Stimulated activated CD4-positive, alpha-beta T cell treated with anti-CD3 and anti-CD28 coated beads, Interleukin-15, amount 100 ng/mL, for 1 hour (primary cell): ENCODE measurements at places on chromosomes 13 and 19.

GRCh38 chr13:70339738-70340137, 231.5 kb upstream of the KLHL1 start:
- DNase-seq: no peak

DNA sequence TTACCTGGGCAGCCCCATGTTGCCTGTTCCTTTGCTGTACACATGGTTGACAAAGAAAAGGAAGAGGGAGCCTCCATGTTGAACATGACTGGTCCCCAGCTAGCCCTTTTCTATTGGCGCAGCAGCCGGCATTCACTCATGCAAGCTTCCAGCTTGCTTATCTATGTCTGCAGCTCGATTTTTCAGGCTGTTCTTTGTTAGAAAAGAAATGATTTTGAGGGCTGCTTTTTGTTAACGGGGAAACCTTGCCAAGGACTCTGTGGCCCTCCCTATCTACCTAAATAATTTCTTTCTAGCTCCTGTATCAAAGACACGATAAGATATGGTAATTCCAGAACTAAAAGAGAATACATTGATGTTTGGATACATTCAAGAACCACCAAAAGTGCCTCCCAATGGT, 20.4 kb upstream of the ADGRE2 start:
- DNase-seq: no peak

- peak; percentile 42 for DNase-seq
Measured at GRCh38 chr19:2083174-2083854, 12.8 kb downstream of the MOB3A start.

DNA sequence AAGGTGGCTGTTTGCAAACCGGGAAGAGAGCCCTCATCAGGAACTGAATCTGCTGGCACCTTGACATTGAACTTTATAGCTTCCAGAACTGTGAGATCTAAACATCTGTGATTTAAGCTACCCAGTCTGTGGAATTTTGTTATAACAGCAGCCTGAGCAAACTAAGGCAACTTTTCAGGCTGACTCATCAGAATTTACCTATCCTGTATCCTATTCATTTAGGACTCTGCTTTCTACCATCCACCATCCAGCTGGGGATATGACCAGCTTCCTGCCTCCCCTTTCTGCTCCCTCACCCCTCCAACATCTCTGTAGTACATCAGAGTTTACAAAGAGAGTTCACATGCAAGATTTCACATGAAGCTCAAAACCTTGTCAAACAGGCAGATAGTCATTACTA, 11.1 kb upstream of the CNMD start:
- no peak for DNase-seq

DNA sequence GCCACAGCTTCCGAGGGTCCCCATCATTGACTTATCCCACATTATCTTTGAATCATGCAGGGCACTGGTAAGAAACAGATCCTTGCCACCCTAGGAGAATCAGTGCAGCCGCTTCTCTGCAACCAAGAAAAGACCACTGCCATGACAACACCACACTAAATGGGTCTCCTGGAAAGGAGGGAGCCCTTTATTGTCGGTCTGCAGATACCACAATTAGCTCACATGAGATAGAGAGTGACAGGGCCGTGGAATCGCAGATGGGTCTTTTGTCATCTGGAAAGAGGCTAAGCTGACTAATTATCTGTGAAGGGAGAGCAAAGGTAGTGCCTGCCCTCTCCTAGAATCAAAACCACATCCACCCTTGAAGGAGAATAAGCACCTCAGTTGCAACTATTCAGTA, 178.3 kb upstream of the MYO16 start:
- no peak for DNase-seq

- no peak for DNase-seq
Measured at GRCh38 chr19:48961673-48962028, 3.5 kb upstream of the FTL start.

DNA sequence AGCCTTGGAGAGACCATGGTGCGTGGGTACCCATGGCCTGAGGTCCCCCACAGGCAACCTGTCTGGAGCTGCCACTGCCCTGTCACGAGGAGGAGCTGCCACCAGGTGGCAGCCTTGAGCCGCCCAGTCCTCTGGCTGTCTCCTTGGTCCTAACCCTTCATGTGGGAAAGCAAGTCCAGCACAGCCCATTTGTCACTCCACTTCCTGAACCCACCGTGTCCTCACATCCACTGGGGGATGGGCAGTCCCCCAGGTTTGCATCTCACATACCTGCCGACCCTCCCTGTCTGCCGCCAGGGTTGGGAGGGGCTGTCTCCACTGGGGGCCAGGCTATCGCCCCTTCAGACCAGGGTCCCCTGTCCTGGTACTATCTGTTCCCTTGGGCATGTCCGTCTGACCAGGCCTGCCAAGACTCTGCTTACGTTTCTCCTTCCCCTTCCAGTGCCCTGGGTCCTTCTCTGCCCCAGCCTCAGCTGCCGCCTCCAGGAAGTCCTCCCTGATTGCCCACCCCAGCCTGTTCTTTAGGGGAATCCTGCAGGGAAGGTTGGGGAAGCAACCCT, 4.5 kb downstream of the FAM174C start:
- peak; percentile 67 for DNase-seq

DNA sequence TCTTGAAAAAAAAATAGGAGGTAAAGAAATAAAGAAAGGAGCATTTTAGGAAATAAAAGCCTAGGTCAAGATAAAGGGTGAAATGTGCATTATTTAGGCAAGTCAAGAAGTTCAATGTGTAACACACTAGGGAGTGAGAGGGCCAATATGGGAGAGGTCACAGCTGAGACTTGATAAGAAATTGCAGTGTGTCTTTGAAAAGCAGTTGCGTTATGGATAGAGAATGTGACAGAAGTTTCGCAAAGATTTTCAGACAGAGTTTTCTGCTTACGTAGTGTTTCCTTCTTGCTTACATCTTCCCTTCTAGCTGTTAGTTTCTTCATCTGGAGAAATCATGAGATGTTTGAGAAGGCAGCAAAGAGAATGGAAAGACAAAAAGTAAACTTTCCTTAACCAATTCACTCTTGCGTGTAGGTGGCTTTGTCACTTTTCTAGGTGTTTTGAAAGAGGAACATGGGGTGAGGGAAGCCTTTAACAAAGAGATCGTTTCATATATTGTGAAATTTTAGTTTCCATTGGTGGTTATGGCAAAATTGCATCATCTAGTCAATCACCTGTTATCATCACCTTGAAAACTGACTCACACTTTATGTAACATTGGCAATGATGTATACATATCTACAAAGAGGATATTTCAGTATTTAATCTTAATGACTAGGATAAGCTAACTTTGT, 975.5 kb downstream of the OLFM4 start:
- no peak for DNase-seq

- DNase-seq: no peak
Measured at GRCh38 chr19:1230783-1231489, 6.9 kb downstream of the CBARP start.

DNA sequence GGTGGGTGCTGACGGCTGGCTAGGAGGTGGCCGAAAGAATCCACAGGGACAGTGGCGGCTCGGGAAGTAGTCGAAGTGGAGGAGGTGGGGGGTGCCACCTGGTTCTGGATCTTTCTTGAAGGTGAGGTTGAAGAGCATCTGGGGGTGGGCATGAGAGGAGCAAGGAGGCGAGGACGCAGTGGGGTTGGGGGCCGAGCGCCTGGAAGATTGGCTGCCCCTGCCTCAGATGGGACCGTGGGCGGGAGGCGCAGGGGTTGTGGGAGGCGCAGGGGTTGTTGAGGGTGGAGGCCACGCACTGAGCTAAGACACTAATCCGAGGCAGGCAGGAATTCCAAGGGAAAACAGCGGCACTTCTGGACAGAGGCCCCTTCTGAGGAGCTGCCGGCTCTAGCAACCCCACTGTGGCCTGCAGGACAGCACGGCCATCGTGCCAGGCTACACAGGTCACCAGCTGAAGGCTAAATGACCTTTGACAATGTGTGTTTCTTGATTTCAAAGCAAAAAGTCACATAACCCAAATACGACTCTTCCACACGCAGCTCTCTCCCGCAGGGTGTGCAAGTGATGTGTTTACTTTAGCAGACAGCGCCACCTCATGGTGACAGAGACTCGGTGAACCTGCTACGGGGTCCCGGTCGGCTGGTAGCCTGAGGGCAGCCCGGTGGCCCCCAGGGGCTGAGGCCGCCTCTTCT, 44.1 kb upstream of the RANBP3 start:
- DNase-seq: peak; percentile 49

DNA sequence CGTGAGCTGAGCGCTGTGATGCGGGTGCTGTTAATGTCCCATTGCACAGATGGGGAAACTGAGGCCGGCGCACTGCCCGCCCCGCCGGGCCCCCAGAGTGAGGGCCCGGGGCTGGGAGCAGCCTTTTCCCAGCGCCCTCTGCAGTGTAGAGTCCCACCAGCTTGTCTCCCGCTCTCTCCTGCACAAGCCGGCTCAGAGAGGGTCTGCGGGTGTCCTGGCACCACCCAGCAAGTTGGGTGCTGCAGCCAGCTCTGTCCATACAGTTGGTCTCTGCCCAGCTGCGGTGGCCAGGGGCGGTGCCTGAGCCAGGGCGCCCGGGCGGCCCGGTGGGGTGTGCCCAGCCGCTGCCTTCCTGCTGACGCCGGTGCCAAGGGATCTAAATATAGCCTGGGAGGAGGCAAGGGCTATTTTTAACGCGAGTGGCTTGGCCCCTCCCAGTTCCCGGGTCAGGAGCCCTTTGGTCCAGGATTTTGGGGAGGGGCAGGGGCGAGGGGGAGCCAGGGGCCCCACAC, 19.3 kb downstream of the GADD45B start:
- DNase-seq: no peak

GRCh38 chr13:36133950-36134626, 2.9 kb upstream of the DCLK1 start:
- DNase-seq: no peak

DNA sequence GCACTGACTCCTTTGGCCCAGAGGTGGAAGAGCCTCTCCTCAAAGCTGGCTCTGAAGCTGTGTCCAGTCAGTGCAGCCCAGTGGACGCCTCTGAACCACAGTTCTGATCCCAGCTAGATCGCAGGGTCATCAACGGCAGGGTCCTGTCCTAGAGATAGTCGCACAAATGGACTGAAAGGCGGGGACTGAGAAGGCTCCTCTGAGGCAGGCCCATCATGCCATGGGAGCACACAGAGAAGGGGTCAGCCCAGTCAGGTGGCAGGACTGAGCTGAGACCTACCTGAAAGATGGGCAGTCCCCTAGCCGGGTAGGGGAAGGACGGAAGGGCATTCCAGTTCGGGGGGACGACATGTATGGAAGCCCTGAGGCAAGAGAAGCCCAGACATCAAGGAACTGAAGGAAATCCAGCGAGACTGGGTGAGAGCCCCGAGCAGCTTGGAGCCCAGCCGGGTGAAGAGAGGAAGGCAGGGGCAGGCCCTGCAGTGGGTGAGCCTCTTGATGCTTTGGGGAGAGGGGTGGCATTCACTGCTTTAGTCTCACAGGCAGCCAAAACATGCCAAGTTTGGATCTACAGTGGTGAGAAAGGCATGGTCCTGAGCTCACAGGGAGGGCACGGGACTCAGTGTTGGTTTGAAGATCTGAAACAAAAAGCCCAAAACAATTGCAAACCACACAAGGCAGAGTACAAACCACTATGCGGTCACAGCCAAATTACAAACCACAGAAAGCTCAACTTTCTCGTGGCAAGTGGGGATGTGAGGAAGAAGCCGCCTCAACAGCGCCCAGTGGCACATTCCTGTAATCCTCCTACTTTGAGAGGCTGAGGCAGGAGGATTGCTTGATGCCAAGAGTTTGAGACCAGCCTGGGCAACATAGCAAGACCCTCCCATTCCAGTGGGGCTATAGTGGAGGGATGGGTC, 10.0 kb downstream of the CALM3 start:
- DNase-seq: no peak

DNA sequence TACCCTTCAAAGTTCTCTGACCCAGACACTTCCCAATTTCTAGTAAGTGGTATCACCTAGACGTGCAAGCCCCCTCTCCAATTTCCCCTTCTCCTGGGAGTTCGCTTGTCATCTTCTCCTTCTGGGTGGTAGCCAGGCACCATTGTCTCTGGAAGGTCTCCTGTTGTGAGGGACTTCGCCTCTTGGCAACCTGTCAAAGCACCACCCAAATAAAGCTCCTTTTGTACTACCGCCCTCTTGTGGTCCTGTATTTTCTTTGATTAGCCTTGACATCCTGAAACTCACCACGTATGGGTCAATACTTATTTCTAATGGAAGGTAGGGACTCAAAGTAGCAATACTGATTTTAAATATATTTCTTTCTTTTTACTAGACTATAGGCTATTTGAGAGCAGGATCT, 8.2 kb downstream of the GPC5 start:
- DNase-seq: no peak

- DNase-seq: no peak
Measured at GRCh38 chr13:72694314-72694713, 33.1 kb downstream of the MZT1 start.

GRCh38 chr19:19540715-19541515, 2.9 kb downstream of the CILP2 start:
- peak; percentile 69 for DNase-seq

DNA sequence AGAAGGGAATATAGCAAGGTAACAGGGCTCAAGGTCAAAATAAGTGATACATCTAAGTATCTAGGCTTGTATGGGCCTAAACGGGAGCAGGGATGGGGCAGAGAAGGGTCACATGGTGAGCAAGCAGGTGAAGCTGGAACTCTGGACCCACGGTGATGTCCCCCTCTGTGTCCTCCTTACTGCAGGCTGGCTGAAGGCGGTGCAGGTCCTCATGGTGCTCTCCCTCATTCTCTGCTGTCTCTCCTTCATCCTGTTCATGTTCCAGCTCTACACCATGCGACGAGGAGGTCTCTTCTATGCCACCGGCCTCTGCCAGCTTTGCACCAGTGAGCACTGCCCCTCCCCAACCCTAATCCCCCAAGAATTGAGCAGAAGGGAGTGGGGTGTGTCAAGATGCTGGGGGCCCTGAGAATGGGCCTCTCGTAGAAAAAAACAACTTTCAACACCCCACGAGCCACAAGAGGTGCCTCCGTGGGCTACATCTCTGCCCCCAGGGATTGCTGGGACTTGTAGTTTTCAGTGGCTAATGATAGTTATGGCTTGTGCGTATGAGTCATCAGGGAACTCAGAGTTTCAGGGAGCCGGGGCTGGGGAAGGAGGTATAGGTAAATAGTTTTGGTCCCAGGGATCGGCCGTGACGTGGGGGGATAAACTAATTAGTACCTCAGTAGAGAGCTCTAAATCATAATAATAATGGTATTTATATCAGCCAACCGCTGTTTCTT, 4.0 kb downstream of the EMP3 start:
- DNase-seq: no peak

DNA sequence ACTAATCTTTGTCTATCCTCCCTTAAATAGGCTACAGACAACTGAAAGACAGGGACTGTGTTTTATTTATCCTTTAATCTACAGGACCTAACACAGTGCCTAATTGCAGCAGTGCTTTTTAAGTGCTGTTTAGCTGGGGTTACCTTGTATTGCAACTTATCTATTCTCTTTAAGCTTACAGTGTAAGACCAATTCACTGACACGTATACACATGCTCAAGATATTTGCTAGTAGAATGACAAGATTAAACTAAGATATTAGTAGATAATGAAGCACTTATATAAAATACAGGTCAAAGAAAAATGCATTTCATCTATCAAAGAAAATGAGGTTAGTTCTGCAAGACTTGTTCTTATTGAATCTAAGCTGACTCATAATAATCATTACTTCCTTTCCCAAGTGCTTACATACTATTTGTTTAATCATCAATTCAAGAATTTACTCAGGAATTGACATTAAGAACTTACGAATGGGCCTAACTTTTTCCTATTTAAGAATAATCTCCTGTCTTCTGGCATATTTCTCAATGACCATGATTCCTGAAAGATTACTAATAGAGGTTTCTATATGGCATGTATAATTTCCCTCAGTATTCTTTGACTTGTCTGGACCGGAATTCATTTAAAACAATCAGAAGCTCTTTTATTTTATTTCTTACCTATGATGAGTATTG, 75.8 kb upstream of the MAB21L1 start:
- DNase-seq: no peak

GRCh38 chr19:43562226-43562697, 13.1 kb downstream of the XRCC1 start:
- no peak for DNase-seq

GRCh38 chr19:5955636-5955935, 22.4 kb downstream of the RANBP3 start:
- DNase-seq: no peak
